ENCODE measurements at places on chromosomes 4 and X.

- DNase-seq: no peak
Observed at GRCh38 chr4:186137196-186137794, 32.8 kb downstream of the FAM149A start.

- no peak for DNase-seq
Observed at GRCh38 chr4:118225511-118225910, 127.3 kb downstream of the PRSS12 start.

DNA sequence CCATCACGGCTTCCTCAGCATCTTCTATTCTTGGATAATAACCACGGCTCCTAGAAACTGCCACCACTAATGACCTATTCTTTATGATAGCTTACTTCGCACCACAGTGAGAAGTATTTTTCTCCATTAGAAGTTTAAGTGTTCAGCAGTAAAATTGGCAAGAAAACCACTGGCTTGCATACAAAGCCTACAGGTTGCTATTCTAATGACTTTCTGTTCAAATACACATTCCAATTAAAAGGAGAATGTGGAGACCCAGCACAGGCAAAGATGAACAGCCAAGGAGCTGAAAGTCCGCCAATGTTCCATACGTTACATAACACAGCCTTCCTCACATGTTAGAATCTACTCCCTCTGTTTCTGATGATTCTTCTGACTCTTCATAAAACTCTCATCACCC, 875.0 kb upstream of the PRKX start:
- DNase-seq: no peak

GRCh38 chr4:166518776-166519175, 645.7 kb downstream of the TLL1 start:
- DNase-seq: no peak

GRCh38 chr4:39526765-39527295, 409 bp downstream of the UGDH start:
- peak; percentile 28 for DNase-seq

- no peak for DNase-seq
Observed at GRCh38 chr4:28350485-28350884, 1489.8 kb downstream of the STIM2 start.

DNA sequence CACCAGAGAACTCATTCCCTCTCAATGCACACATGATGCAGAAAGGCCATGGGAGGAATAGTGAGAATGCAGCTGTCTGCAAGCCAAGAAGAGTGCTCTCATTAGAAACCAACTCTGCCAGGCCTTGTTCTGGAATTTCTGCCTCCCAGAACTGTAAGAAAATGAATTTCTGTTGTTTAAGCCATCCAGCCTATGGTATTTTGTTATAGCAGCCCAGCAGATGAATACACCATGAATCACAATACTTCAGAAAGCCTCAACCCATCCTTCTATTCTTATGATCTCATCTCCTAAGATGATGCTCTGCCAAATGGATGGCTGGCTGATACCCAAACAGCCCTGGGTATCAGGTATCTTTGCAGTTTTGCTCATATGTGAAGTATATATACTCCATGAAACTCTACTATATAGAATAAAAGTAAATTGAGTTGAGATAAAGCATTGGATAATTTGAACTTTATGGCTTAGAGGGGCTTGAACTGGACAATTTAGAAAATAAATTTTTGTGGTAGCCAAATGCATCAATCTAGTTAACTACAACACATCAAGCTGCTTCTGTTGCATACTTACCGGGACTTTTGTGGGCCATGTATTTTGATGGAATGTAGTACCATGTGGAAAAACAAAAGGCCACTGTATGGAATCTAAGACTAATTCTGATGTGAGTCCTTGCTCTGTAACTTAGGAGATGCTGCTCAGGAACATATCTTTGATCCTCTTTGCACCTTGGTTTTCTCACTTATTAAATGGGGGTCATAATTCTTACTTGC, 245.9 kb downstream of the HS3ST1 start:
- DNase-seq: no peak

GRCh38 chr4:45778514-45778913, 345.3 kb downstream of the GABRG1 start:
- DNase-seq: no peak

DNA sequence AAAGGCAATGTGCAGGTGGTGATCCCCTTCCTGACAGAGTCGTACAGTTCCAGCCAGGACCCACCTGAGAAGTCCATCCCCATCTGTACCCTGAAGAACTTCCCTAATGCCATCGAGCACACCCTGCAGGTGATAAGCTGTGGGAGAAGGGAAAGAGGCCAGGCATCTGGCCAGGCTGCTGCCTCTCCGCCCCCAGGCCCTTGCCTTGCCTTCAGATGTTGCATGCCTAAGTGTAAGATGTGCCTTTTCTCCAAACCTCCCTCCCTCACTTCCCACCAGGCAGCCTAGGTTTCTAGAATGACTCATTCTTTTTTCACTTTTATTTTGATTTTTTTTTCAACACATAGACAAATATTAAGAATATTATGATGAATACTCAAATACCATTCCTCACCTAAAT, 12.2 kb upstream of the CDK16 start:
- DNase-seq: no peak

DNA sequence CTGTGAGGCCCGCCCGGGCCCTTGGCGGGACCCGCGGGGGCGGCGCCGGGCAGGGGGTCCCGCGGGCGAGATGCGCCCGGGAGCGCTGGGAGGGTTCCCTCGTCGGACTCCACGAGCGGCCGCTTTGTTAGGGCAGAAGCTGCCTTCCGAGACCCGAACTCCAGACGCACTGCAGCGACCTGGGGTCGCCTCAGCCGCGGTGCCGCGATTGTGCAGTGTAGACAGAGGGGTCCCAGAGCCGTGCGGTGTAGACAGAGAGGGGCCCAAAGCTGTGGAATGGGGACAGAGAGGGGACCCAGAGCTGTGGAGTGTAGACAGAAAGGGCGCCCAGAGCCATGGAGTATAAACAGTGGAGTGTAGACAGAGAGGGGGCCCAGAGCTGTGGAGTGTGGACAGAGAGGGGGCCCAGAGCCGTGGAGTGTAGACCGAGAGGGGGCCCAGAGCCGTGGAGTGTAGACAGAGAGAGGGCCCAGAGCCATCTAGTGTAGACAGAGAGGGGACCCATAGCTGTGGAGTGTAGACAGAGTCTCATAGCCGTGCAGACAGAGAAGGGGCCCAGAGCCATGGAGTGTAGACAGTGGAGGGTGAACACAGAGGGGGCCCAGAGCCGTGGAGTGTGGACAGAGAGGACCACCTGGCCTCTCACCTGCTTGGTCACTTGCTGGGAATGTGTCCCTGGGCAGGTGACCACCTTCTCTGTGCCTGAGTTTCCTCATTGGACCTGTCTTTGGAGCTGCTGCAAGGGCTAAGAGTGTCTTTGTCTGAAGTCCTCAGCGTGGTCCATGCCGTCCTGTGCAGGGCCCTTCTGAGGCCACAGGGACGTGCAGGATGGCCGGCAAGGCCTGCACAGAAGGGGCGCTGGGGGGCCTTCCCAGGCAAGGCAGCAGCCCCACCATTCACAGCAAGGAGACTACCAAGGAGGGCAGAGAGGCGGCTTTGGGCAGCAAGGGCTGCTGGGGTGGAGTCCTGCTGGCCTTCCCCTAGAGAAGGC, 875 bp downstream of the RGS12 start:
- DNase-seq: no peak

DNA sequence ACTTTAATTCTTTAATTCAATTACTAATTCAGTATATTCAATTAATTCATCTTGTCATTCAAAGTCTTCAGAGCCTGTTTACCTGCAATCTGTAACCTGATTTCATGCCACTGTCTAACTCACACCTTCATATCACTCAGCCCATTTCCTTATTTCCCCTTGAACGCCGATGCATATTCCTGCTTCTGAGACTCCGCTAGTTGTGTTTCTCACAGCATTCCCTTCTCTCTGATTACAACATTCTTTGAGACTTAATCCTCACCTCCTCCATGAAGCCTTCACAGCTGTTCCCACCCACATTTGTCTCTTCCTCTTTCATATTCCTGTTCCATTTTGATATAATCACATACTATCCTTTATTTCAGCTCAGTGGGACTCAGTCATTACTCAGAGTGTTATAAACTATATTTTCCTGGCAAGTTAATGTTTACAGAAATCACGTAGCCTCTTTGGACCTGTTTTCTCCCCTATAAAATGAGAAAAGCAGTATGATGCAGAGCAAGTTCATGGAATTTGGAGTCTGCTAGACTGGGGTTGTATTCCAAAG, 69.0 kb downstream of the MAP9 start:
- no peak for DNase-seq

GRCh38 chr4:5212255-5213013, 161.2 kb downstream of the STK32B start:
- no peak for DNase-seq

DNA sequence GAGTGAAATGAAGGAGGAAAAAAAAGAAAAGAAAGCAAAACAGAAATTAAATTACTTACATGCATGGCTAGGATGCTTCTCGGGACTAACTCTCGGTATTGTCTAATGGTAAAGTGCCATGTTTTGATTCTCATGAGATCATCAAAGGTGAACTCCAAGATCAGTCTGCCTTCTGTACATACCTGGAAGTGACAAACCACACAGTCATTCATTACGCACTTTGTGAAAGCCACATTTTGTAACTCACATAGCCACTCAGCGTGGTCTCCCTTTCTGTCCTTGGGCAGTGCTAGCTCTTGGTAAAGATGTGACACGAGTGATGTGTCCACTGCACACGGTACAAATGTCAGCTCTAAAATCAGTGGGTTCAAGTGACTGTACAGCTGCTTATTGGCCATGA, 309.8 kb downstream of the LDB2 start:
- DNase-seq: no peak

DNA sequence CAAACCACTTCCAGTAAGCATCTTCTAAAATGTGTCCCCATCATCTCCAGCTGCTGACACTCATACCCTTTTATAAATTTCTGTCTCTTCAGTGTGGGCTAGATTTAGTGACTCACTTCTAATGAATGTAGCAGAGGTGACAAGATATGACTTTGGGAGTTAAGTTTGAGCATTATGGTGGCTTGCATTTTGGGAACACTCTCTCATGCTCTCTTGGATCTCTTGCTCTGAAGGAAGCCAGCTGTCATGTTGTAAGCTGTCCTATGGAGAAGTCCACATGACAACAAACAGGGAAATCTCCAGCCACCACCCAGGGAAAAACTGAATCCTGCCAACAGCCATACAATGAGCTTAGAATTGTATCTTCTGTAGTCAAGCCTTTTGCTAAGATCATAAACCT, 691.3 kb upstream of the PCDH7 start:
- no peak for DNase-seq

GRCh38 chr4:155944516-155944915, 9.2 kb downstream of the CTSO start:
- no peak for DNase-seq

Measured in activated CD4-positive, alpha-beta T cell treated with anti-CD3 and anti-CD28 coated beads for 24 hours (primary cell).